ENCODE measurements at places on chromosomes 13 and 19.

DNA sequence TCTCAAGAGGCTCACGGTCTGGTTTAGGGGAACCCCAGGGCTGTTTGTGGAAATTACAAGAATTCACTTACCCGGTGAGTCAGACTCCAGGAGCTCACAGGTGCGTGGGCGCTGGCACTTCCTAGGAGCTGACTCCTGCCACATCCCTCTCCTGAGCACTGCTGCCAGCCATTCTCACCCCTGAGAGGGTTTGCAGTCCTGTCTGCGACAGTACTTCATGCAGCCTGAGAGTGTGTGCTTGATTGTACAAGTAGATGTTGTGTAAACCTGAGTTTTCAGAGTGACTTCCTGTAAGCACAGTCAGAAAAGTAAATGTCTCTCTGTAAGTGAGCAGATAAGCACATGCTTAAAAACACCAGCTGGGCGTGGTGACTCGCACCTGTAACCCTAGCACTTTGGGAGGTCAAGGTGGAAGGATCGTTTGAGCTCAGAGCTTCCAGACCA lies 8.1 kb downstream of the MRPL4 start:
- DNase-seq, result no peak

DNA sequence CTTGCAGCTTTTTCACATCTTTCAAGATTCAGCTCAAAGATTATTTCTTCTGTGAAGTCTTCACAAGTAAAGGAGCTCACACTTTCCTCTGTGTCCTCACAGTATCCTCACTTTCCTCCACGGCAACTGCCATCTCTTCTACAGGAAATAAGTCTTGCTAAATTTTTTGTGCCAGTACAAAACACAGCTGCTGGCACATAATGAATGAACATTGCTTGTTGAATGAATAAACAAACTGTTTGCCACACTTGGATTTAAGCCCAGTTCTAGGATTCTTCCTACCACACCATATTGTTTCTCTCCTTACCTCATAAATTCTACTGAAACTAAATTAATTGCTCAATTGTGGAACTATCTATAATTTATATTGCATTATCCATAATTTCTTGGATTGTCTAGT lies 59.5 kb downstream of the RAP2A start:
- DNase-seq, result no peak

GRCh38 chr13:48866249-48866648 lies 109.5 kb upstream of the FNDC3A start:
- DNase-seq, result no peak

DNA sequence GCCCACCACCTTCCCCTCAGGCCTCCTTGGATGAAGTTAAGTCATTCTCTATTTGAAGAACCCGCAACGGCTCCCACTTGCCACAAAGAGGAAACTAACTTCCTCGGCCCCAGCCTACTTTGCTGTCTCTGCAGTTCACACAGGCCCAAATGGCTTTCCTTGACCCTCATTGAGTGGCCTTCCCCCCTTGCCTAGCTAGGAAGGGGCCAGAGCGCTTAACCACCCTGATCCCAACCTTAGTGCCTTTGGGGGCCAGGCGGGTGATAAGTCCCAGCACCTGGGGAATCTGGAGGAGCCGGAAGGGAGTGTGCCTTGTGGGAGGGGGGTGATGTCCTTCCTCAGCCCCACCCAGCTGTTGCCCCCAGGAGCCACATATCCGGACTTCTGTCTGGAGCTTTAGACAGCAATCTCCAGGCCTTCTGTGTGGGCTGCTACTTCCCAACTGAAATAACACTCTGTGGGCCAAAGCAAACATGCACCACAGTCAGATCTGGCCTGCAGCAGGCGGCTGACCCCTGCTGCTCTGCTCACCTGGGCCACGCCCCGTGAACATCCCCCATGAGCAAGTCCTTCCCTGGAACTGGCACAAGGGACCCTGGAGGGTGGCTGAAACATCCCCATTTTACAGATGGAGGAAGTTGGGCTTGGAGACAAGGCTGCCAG lies 10.5 kb downstream of the NECTIN2 start:
- DNase-seq, result no peak

DNA sequence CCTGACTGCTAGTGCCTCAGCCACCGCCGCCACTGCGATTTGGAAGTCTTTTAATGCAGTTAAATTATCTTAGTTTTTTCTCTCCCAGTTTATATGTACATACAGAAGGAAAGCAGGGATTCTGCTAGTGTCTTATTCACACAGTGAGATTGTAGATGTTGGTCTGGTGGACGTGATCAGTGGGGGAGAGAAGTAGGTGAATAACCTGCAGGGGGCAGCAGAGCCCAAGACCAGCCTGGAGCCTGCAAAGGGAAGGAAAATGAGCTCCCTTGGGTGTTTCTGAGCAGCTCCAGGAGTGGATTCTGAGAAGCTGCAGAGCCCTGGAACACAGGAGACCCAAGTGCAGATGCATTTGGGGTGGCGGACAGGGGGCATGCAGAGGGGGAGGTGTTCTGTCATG lies 26.3 kb downstream of the ZNF844 start:
- peak; percentile 31 for DNase-seq

- no peak for DNase-seq
Observed at GRCh38 chr13:110225609-110226574, 81.1 kb downstream of the COL4A1 start.

DNA sequence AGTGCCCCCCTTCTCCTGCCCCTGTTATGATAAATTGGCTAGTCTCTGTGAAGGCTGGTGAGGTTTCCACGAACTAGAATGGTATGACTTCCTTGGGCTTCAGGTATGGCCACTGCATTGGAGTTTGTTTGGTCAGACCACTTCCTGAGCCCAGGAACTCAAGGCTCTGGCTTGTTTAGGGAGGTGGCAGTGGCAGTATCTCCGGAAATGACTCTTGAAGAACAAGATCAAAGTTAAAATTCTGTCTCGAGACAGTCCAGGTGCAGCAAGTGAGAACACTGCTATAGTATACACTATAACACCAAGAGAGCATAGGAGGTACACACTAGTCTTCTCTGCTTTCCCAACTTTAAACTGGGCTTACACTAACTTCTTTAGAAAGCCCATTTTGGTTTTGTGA lies 309.1 kb downstream of the KLF12 start:
- no peak for DNase-seq

DNA sequence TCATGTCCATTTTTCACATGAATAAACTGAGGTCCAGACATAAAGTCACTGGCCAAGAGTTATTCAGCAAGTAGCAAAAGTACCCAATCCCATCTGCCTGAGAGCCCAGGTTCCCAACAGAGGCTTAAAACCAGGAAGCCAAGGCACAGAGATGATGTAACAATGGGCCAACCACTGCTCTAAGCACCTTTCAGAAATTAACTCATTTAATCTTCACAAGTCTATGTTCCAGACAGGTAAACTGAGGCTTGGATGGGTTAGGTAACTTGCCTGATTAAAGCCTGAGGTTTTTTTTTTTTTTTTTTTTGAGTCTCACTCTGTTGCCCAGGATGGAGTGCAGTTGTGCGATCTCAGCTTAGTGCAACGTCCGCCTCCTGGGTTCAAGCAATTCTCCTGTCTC lies 4.0 kb upstream of the DYRK1B start:
- no peak for DNase-seq

GRCh38 chr13:30504081-30504480 lies 38.3 kb upstream of the HMGB1 start:
- DNase-seq, result no peak

DNA sequence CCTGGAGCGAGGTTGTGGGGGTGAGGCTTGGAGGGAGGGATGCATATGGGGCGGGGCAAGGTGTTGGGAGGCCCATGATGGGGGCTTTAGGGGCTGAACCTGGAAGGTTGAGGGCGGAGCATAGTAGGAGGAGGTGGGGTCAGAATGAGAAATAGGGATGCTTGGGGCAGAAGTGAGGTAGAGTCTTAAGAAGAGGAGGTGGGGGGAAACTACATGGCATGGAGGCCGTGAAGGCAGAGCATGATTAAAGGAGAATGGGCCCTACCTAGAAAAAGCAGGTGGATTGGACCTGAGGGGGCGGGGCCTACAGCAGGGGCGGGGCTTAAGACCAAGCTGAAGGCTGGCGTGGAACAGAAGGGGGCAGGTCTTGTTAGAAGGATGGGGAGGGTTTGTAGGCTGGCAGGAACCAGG lies 799 bp downstream of the NR1H2 start:
- DNase-seq, result peak; percentile 39

GRCh38 chr19:17866312-17866963 lies 5.3 kb upstream of the SLC5A5 start:
- no peak for DNase-seq

- no peak for DNase-seq
Observed at GRCh38 chr13:40384976-40385857, 281.2 kb downstream of the FOXO1 start.

GRCh38 chr13:81058211-81058915 lies 717.4 kb upstream of the SPRY2 start:
- no peak for DNase-seq

Data from NCI-H1930 (cell line).